GM12878 (cell line): ENCODE measurements at places on chromosomes 16 and 17.

GRCh38 chr17:82195675-82196672 lies 16.7 kb downstream of the CCDC57 start:
- DNase-seq, result no peak

GRCh38 chr17:16935786-16936185 lies 36.1 kb downstream of the TNFRSF13B start:
- DNase-seq, result no peak

GRCh38 chr16:4599545-4599944 lies 15.1 kb downstream of the UBALD1 start:
- no peak for DNase-seq

DNA sequence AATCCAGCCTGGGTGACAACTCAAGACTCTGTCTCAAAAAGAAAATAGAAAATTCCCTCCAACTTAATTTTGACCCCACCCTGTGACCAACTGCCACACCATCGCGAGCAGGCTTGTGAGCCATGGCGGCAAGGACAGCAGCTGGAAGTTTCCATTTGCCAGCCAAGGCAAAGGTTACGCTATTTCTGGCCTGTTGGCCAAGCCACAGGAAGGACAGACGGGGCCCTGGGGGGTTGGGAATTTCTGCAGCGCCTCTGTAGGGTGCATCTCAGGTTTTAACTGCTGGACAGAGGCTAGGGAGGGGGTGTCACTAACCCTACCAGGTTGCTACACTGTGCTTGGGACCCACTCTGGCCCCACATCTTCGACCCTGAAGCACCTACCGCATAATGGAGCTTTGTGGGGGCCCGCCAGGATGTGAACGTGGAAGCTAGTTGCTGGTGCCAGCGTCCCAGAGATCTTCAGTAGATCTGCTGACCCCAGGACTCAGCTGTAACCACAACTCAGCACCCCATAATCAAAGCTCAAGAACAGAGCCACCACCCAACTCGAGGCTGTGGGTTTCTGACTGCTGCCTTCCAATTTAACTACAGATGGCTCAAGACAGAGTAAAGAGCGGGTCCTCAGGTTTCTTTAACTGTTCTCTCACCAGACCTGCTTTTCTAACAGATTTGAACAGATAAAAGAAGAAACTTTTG lies 10.9 kb downstream of the KIFC3 start:
- no peak for DNase-seq

DNA sequence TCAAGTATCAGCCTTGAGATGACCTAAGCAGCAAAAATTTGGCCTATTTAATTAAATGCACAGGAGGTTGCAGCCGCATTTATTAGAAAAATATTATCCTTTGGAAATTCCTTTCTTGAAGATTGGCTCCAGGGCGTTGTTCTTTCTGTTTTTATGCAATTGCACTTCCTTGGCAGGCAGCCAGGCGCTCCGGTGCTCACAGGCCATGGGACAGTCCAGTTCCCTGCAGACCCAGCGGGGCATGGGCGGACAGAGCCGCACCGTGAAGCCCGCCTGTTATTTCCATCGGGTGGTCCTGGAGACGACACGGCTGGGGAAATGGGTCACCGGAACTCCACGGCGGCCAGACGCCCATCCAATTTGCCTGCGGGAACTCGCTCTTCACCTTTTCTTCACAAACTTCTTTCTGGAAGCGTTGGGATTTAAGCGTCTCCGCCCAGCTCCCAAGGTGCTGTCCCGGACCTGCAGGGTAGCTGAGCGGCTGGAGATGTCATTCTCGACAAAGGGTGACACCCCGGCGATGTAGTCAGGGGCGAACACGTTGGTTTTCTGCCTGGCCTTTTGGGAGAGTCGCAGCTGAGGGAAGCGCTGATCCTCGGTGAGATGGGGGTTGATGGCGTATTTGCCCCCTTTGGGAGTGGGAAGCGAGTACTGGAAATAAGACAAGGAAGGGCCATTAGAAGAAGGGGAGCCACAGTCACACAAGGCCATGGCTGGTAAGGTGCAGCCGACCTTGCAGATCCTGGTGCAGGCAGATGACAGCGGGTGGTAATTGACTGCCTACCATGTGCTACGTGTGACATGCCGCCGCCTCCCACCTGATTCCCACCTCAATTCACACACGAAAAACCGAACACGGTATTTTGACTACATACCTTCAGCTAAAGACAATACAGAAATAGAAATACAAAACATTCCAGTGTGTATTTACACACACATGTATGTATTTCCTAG lies 12.5 kb downstream of the NOB1 start:
- no peak for DNase-seq

DNA sequence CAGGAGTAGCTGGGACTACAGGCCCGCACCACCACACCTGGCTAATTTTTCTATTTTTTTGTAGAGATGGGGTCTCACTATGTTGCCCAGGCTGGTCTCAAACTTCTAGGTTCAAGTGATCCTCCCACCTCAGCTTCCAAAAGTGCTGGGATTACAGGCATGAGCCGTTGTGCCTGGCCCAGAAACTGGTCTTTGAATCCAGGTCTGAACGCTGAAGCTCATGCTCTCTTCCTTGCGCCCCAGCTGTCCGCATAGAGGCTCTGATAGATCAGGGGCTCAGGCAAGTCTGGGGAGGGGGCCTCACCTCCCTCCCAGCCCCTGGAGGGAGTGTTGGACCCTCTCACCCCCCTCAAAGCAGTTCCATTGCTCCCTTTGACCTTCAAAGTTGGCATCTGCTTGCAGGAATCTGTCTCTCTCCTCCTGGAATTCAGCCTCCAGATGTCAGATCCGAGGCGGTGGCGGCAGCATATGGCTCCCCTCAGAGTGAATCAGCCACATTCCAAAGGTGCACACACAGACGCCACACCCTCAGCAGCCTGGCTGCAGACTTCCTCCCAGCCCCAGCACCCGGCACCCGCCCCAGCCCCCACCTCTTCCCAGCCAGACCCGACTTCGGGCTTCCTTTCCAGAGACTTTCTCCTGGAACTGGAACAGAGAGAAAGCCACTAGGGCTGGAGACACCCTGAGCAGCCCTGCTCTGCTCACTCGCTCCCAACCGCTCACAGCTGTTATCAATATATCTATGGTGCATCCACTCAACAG lies 16.9 kb upstream of the GLIS2 start:
- no peak for DNase-seq

DNA sequence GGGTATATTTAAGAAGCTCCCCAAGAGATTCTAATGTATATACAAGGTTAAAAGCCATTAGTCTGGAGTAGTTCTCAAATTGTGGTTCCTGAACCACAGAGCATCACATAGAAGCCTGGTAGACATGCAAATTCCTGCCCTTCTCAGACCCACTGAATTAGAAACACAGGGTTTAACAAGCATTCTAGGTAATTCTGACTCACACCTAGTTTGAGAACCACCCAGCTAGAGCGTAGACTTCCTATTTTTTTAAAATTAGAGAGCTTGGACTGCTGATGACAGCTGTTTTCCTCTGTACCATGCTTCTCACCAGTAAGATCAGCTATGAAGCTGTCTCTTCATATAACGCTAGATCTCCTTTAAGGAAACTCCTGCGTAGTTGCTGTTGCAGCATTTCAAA lies 50.6 kb downstream of the HS3ST3B1 start:
- DNase-seq, result no peak

DNA sequence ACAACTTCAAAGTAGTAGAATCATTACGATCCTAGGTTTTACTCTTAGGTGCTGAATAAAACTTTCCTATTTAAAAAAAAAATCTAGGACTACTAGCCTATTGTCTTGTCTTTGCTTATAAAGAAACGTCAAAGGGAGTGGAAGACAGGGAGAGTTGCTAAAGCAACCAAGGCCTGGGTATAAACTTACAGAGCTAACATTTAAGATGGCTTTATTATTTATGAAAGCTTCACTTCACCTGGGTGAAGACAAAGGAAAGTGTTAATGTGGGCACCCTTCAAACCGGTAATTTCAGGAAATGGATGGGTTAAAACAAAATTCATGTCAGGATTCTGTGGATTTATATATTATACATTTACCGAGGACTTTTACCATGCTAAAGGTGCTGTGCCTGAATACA lies 2.5 kb downstream of the DUSP14 start:
- no peak for DNase-seq

- no peak for DNase-seq
Measured at GRCh38 chr17:80035937-80036714, at the start of gene CCDC40. Gene CCDC40 (plus strand): TSS chr17:80036642. CDS start chr17:80036663, 21 bp downstream.

DNA sequence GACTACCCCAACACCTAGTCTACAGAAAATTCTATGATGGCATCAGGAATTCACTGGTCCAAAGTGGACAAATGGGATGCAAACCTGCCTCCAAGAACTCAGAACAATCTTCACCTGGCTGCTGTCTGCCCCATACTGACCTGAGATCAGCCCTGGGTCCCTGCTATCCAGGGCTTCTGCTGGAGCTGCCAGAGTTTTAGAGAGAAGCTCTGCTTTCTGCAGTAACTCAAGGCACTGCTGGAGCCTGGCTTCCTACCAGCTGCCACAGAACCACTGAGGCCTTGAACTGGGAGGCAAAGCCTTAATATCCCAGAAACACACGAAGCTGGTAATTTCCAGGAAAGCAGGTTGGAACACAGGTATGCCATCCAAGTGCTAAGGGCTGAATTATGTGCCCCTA lies 7.5 kb downstream of the TMEM170A start:
- DNase-seq, result no peak

DNA sequence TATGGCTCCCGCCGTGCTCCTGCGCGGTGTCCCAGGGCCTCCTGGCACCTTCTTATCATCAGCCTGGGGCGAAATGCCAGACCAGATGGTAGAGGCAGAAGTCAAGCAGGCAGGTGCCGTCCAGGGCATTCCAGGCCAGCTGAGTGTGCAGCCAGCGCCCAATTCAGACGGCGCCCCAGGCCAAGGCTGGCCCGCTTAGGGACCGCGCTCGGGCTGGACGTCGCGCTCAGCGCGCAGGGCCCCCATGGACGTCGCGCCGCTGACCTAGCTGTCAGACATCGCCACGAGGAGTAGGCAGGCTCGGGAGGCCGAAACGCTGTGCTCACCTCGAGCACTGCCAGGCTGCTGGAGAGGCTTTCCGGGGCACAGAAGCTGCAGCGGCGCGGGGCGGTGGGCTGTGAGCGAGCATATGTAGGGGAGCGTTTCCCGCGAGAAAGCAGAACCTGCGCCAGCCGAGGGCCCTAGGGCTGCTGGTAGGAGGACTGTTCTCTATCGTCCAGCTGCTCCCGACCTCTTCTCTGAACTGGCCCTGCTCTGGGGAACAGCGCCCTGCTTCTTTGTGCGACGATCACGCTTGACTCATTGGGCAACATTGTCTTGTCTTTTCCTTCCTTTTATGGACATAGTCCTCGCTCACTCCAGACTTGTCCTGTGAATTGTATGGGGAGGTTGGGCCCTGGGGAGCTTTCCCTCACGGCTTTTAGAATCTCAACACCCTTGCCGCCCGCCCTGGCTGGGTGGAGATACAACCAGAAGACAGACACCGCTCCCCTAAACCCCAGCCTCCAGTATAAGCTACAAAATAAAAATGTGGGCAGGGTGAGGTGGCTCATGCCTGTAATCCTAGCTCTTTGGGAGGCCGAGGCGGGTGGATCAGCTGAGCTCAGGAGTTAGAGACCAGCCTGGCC lies 8.4 kb upstream of the CA4 start:
- DNase-seq, result no peak

DNA sequence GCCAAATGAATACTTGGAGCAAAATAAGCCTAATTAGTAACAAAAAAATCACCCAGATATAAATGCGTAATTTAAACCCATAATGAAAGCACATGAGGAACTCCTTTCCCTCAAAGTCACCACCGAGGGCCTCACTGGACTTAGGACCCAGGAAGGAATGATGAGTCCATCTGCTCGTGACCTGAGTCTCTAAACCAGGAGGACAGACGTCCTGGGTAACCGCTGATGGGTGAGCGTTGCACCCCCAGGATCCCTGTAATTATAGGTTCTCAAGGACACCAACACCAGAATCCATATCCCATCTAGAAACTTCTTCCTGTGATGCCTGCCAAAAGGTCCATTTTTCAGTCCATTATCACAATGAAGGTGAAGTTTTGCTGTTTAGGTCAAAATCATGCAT lies 121.4 kb downstream of the ZNF778 start:
- no peak for DNase-seq

GRCh38 chr17:82490512-82491195 lies 28.9 kb upstream of the FOXK2 start:
- DNase-seq, result no peak
